ENCODE measurements at places on chromosomes 3 and 15. TPM values are rescaled to one million over a fixed set of nuclear protein-coding genes. Genes with fewer than 3 reads are reported as not detected.

DNA sequence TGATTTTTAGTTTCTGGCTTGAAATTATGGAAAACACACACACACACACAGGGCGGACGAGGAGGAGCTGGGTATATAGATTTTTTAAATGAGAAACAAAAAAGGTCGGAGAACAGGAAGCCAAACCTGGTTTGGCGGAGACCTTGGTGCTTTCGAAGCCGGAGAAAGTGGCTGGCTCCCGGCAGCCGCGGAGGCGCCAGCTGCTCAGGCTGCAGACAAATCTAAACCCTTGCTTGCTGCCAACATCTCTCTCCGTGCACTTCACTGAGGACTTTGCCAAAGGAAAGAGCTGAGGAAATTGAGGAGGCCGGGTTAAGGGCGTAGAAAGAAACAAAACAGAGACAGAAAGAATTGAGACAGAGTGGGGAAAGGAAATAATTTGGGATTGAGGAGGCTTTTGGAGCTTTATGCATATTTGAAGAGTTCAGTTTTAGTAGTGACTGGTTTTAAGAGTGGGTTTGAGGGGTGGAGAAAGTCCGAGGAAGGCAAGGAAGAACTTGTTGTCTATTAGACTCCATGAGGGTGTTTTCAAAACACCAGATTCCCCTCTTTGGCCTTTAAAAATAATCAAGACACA, 2.2 kb downstream of the ZIC1 start:
- H3K36me3 ChIP-seq = no peaks in the 10 kb centered on the region
- H3K4me1 ChIP-seq = peaks cover 10% of the 10 kb centered on the region
- peak overlapping the region; percentile 75 for H3K4me3 ChIP-seq
- no peak for DNase-seq
- H3K27me3 ChIP-seq = peaks cover 74% of the 10 kb centered on the region
- H3K27ac ChIP-seq = peak overlapping the region; percentile 73

CNTN3 gene
- total RNA-seq = 0.07 TPM

DNA sequence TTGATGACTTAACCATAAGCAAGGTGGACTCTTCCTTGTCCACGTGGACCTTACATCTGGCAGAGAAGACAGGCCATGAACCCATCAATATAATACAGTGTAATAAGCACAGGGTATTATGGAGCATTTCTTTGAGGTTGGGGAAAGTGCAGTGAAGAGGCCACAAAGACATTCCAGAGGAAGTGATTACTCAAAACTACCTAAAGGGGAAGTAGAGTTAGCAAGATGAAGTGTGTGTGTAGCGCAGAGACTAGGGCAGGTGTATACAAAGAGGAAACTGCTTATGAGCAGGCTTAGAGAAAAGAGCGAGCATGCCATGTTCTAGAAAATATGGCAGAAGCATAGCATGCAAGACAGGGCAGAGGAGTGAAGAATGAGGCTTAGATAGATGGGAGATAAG, 17.9 kb downstream of the CP start:
- H3K4me1 ChIP-seq = no peaks in the 10 kb centered on the region
- no peak overlapping the region for H3K27ac ChIP-seq
- H3K27me3 ChIP-seq = no peaks in the 10 kb centered on the region
- DNase-seq = no peak
- H3K36me3 ChIP-seq = no peaks in the 10 kb centered on the region

TMEM41A gene
- total RNA-seq = 8.7 TPM
